Spinal cord (tissue), 10 donors: ENCODE measurements at places on chromosomes 6 and 20. TPM values are rescaled to one million over a fixed set of nuclear protein-coding genes. Genes with fewer than 3 reads are reported as not detected.

DNA sequence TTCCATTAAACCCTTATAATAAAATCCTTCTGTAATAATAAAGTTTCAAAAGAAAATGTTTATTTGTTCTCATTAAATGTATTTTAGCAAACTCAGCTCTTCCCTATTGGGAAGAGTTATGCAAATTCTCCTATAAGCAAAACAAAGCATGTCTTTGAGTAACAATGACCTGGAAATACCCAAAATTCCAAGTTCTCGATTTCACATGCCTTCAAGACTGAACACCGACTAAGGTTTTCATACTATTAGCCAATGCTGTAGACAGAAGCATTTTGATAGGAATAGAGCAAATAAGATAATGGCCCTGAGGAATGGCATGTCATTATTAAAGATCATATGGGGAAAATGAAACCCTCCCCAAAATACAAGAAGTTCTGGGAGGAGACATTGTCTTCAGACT is 3.8 kb downstream of the IL17A start:
- DNase-seq, result no peak

DNA sequence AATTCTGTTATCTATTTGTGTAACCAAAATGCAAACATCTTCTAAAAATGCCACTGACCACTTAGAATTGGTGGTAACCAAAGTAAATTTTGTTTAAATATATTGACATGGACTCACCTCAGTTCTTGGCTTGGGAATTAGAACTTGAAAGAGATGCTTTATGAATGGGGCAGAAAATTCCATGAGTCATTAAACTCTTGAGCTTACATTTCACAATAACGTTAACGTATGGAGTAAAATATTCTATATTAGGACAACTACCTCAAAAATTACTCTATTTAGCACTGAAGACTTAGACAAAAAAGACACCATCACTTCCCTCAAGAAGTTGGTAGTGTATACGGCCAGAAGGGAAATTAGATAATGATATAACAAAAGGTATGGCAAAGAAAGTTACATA is 752.2 kb upstream of the MARCKS start:
- no peak for DNase-seq

GRCh38 chr20:1394686-1395085 is 1.8 kb upstream of the FKBP1A start:
- no peak for DNase-seq

DNA sequence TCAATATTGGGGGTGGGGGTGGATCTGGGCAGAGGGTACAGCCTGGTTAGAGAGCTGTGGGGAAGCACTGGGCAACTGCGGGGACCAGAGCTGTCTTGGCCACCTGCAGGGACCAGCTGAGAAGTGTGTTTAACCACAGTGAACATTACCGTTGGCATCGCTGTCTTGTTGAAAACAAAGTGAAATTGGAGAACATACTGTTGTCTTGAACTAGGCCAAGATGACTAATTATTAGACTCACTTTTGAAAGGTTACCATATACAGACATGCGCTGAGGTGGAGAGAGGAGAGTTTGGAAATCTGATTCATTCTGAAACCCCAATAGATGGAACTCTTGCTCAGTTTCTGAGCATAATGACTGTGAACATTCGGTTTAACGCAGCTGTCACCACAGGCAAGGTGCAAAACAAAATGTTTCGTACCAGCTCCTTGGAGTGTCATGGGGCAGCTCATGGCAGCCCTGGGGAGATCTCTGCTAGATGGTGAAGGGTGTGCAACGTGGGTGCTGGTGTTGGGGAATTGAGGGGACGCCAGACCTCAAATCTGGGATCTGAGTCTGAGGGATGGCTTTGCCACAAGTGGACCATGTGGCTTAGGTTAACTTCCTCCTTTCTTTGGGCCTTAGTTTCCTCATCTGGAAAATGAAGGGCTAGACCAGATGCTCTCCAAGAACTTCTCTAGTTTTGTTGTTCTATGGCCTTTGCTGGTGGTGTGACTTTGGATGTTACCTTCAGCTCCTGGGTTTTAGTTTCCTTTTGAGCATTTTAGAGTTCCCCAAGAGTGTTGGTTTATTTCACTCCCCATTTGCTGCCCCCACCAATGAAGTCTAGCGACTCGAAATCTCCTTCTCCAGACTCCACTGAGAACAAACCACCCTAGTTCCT is 24.6 kb upstream of the GTSF1L start:
- DNase-seq, result no peak

DNA sequence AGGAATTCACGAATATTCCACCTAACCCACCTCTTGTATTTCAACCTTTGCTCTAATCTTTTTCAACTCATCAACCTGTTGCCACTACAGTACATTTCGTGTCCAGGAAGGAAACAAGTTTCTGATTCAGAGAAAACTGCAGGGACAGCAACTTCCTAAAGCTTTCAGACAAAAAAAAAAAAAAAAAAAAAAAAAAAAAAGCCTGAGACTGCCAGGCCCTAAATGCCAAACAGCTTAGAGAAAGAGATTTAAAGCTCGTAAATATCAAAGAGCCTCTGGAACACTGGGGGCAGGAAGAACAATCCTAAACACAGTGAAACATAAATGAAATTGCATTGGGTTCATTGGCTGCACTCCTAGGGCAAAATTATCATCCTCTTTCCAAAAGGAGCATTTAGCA is 411.2 kb upstream of the SPTLC3 start:
- DNase-seq, result no peak

GRCh38 chr6:167569879-167570278 is 245.0 kb downstream of the TTLL2 start:
- no peak for DNase-seq

- DNase-seq, result no peak
Measured at GRCh38 chr6:130218134-130218533, 4.6 kb downstream of the SAMD3 start.

- no peak for DNase-seq
Measured at GRCh38 chr6:43060755-43061633, 1.6 kb downstream of the KLC4 start.

- DNase-seq, result no peak
Measured at GRCh38 chr6:17354700-17355403, 38.5 kb upstream of the CAP2 start.

GRCh38 chr6:152948150-152948768 is 34.6 kb downstream of the FBXO5 start:
- peak; percentile 18 for DNase-seq

GRCh38 chr20:56627122-56628014 is 1.7 kb upstream of the TFAP2C start:
- DNase-seq, result no peak

- DNase-seq, result no peak
Measured at GRCh38 chr6:44041461-44042260, 85.6 kb downstream of the MRPL14 start.

GRCh38 chr6:167238694-167239467 is 52.2 kb upstream of the UNC93A start:
- no peak for DNase-seq

- DNase-seq, result no peak
Measured at GRCh38 chr20:37327748-37328147, 18.2 kb upstream of the SRC start.

DNA sequence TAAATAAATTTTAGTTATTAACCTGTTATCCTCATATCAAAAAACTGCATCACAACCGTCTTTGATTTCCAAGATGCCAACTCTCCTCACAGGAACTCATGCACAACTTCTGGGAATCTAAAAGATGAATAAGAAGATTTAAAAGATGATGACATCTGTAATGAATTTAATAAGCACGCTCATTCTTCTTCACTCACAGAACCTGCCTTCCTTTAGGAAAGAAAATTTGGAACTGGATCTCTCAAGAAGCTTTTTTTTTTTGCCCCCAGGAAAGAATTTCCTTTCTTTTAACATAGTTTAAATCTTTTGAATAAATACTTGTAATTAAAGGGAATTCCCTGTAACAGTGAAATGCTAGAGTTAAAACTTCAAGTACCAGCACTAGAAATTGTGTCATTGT is 161.5 kb downstream of the HIVEP2 start:
- DNase-seq, result no peak

- DNase-seq, result no peak
Measured at GRCh38 chr6:81725127-81725526, 27.4 kb downstream of the TENT5A start.

DNA sequence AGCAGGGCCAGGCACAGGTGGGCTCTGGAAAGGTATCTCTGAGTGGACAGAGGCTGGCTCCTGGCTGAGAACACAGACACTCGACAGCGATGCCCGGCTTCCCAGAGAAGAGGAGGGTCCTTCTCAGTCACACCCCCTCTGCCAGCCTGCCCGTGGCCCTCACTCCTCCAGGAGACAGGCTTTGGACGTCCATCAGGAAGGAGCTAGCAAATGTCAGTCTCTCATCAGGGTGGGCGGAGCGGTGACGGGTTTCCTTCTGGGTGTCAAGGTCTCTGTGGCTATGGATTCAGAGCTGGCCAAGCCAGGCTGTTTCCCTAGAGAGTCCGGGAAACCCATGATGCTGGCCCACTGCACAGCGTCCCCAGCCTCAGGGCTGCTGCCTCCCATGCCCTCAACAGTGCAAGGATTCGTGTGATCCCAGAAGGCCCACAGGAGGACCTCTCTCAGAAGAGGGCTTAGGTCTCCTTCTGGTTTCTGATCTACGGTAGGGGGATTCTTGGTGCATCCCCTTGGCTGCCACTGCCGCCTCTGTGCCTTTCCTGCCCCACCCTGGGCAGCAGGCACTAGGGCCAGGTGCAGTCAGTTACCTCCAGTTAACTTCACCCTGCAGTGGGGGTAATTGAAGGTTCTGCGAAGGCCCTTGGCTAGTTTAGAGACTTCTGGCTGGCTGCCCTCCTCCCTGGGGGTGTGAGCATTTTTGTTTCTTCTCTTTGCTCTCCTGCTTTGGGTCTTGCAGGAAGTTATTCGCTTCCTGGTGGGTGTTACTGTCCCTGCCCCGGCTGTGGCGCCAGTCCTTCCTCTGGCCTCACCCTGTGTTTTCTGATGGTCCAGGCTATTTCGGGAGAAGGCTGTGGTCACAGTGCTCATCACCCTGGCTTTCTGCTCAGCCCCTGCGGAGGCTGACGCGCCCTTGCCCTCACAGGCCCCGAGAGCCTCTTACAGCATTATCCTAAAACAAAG is 80.2 kb downstream of the CDH4 start:
- DNase-seq, result no peak

DNA sequence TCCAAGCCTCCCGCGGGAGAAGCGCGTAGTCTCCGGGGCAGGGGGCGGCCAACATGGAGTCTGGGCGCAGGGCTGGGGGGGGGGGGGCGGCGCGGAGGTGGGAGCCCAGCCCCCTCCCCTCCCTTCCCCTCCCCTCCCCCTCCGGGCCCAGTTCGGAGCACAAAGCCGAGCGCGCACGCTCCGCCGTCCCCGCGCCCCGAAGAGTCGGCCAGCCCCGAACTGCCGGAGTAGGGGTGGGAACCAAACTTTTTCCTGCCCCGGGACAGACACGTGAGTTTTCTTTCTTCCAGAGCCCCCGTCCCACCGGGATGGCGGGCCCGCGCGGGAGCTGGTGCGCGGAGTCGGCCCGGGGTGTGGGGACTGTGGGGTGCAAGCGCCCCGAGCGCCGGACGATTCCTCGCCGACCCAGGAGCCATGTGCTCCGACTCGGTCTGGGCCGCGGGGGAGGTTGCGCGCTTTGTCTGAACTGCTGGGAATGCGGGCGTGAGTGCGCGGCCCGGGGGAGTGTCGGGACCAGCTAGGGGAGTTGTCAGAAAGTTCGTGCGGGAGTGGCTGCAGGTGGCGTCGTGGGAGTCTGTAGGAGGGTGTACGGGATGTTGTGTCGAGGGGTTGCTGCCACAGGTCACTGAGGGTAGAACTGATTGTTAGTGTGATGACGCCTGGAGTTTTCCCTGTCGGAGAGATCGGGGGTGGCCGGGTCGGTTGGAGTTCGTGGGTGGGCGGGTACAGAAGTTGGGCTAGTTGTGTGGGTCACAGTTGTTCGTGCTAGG is 1.2 kb downstream of the TGIF2 start:
- DNase-seq, result no peak

DNA sequence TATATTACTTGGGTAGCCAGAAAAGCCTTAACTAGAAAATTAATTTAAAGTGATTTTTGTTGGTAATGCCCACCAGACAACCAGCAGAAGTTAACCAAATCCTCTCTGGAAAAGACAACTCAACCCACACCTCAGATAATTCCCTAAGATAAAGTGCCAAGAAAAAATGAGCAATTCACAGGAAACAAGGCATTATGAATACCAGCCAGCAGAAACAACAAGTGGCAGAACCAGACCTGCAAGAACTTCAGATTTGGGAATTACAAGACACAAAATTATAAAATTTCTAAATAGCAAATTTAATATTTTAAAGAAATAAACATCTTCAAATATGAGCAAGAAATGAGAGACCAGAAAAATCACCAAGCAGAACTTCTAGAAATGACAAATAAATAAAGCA is 80.0 kb upstream of the MRPS10 start:
- no peak for DNase-seq

DNA sequence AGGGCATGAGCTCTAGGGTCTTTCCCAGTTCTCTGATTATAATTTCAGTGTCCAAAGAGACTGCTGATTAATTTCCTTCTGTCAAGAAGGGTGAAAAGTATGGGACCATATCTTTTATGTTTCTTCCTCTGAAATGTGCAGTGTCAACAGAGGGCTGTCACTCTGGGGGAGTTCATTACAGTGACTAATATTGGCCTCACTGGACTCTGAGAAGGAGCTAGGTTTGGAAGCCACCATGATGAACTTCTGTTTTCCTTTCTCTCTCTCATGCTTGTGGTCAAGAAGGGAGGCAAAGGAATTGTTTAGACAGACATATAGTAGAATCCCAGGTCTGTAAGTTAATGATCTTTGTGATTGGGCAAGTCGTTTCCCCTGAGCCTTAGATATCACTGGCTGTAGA is 41.8 kb upstream of the BMP6 start:
- DNase-seq, result no peak

- DNase-seq, result no peak
Measured at GRCh38 chr6:4812068-4812467, 35.9 kb downstream of the CDYL start.

- DNase-seq, result peak; percentile 55
Measured at GRCh38 chr20:53828682-53829254, 235.1 kb upstream of the ZNF217 start.

- DNase-seq, result no peak
Measured at GRCh38 chr6:92507552-92507951, 911.8 kb downstream of the EPHA7 start.

DNA sequence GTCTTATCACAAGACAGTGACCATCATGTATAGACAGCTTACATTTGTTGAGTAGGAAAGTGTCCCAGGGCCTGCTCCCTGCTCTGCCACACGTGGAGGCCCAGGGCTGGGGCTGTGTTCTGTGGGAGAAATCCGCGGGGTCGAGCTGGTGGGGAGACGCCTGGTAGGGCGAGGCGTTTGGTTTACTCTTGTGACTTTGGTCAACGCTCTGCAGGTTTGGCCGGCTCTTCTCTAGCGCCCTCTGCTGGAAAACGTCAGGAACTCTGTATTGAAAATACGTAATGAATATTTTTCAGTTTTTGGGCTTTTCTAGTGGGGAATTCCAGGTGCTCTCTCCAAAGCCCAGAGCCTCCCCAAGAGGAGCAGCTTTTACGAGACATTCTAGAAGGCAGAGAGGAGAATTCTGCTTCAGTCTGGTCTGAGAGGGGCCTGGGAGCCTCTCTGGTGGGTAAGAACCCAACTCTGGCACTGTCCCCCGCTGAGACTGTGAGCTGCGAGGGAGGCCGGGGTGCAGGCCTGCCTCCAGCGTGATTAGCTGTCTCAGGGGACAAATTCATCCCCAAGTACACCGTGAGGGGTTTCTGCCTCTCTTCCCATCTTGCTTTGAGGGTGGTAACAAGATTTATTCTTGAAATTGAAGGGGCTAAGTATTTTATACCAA is 112.6 kb upstream of the RALGAPA2 start:
- DNase-seq, result peak; percentile 23

Gene KHDRBS2
- 13.0 TPM for total RNA-seq

Gene MCCD1
- total RNA-seq, result not detected

Gene OOEP
- total RNA-seq, result not detected

Gene TMC2
- total RNA-seq, result 1.2 TPM

Gene CDSN
- total RNA-seq, result not detected

Gene ZNF831
- 0.10 TPM for total RNA-seq

Gene SIGLEC1
- total RNA-seq, result 1.9 TPM

Gene LPA
- total RNA-seq, result 1.2 TPM

Gene CPNE5
- total RNA-seq, result 32.5 TPM

Gene HLA-G
- not detected for total RNA-seq
